ENCODE measurements at places on chromosomes 12 and 14.

DNA sequence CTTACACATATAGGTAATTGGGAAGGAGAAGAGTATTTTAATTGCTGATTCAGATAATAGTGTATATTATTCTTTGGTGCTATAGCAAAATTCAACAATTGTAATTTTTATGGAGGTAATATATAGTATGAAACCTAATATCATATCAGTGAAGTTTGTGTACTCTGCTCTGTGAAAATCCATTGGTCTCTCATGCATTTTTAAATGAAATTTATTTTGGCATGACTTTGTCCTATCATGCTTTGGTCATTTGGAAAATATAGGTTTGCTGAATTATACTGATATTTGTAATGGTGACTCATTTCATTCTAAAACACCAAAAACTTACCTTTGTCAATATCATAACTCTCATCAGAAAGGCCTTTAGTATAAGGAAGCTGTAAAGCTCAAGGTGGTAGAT is 962.0 kb upstream of the NOVA1 start:
- no peak for DNase-seq

- no peak for DNase-seq
Measured at GRCh38 chr12:112989806-112990205, 11.5 kb downstream of the OAS2 start.

DNA sequence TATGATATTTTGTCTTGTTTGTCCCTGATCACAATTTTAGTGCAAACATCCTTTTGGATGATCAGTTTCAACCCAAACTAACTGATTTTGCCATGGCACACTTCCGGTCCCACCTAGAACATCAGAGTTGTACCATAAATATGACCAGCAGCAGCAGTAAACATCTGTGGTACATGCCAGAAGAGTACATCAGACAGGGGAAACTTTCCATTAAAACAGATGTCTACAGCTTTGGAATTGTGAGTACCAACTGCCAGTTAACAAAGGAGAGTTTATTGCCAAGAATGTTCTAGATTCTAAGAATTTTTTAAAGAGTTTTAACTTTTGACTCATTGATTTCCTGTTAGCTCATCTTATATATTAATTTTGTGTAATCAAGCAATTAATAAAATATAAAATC is 55.4 kb downstream of the IRAK3 start:
- DNase-seq = no peak

GRCh38 chr12:14879222-14879933 is 6.3 kb downstream of the MGP start:
- no peak for DNase-seq

DNA sequence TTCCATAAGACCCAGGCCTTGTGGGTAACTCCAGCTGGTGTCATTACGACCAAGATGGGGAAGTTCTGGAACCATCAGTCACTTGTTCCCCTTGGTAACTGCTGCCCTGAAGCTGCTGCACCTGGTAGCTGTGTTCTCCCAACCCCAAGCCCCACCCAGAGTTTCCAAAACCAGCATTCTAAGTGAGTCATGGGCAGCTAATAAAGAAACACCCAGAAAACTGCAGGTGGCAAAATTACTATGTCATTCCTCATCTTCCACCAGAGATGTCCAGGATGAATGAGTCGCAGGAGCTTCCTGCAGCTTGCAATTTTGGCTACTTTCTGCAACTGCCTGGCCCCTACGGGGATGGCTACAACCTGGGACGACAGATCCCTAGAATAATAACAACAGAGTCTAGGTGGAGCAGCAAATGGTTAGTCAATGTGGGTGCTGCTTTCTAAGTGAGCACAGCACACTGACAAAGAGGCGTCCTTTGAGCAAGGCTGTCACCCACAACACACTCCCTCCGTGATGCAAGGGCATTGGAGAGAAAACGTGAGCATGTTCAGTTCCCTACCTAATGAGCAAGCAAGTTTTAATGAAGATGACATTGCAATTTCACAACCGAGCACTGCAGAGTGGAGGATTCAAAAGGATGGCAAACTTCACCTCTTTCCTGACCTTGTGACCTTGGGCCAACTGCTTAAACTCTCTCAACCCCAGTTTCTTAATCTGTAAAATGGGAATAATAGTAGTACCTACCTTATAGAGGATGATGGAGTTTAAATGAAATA is 301.4 kb upstream of the NOS1 start:
- no peak for DNase-seq

GRCh38 chr14:104140463-104141331 is 2.3 kb downstream of the KIF26A start:
- DNase-seq = no peak

DNA sequence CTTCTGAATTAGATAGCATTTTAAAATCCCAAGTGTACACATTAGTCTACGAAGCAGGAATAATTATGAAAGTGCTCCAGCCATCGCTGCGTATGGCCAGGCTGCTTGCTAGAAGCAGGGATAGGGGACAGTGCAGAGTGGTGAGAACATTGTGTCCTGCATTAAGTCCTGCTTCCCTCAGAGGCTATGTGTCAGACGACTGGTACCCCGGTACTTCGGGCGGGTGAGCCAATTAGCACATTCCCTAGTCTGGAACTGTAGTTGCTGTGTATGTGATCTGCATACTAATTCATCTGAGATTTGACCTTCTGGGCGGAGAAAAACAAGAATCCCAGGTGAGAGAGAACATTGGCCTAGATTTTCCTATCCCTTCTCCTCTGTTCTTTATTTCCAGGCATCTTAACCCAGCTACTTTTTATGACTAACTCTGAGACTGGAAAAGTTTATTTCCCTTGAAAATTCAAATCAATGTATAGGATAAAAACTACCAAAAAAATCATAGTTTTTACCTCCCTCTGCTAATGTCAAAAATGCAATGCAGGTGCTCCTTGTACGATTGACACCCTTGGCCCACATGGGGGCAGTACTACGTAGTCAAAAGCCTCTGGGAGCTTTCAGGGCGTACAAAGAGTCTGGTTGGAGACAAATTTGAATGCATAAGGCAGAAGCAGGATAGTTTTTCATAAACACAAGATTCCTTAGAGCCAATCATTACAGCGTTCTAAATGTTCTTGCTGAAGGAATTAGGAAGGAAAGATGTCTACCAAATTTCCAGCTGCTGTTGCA is 764.3 kb downstream of the NOVA1 start:
- peak; percentile 29 for DNase-seq

- DNase-seq = peak; percentile 63
Measured at GRCh38 chr12:26791301-26791791, 41.6 kb downstream of the ITPR2 start.

DNA sequence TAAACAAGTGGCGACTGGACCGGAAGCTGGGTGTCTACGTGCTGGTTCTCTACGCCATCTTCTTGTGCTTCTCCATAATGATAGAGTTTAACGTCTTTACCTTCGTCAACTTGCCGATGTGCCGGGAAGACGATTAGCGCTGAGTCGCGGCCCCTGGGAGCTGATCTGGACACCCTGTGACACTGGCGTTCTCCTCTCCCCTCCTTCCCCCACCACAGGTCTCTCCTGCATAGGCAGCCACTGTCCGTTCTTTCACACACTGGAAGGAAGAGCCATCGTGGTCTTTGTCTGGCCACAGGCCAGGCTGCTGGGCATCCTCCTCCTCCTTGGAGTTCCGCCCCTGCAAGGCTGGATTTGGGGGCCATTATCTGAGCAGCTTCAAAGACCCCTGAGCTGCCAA is 20.1 kb upstream of the RIN3 start:
- DNase-seq = no peak

DNA sequence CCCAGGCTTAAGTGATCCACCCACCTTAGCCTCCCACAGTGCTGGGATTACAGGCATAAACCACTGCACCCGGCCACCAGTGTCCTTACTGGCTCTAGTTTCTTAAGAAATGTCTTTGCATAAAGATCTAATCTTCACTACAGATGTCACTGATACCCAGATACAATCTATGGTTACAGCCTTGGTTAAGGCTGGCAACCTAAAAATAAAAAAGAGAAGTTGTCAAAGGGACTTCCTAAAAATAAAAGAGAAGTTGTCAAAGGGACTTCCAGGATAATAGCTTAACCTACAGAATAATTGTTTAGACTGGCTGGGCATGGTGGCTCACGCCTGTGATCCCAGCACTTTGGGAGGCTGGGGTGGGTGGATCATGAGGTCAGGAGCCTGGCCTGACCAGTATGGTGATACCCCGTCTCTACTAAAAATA is 27.6 kb downstream of the ETFBKMT start:
- no peak for DNase-seq

DNA sequence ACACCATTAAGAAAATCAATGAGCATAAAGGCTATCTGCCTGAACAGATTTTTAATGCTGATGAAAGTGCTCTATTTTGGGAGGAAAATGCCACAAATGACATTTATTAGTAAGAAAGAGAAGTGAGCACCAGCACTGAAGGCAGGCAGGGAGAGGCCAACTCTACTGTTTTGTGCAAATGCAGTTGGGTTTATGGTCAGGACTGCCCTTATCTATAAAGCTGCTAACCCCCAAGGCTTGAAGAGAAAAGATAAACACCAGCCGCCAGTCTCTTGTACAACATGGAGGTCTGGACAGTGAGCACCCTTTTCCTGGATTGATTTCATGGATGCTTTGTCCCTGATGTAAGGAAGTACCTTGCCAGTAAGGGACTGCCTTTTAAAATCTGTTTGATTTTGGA is 246.8 kb upstream of the SFSWAP start:
- DNase-seq = no peak

DNA sequence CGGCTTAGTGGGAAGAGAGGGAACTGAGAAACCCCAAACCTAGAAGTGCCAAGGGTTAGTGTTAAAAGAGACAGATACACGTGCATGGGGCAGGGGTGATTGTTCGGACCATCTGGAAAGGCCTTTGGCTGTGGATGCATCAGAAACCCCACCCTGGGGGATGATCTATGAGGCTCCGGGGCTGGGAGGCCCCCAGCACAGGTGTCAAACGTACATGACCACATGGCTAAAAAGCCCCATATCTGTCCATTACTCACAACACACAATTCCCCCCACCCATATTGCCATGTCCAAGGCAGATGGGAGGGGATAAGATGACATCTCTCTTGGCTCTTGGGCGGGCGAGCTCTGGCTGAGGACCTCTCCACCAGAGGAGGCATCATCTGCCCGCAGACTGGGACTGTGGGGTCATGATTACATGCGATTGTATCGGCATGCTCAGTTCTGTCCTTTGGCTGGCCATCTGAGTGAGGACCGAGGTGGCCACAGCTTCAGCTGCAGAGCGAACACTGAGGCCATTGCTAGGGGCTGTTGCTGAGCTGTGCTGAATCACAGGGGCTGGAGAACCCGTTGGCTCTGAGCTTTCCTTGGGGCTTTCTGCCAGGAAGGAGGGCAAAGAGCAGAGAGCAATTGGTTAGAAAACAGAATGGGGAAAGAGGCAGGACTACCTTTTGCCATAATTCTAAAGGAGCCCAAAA is 9.6 kb upstream of the NPFF start:
- no peak for DNase-seq

- DNase-seq = no peak
Measured at GRCh38 chr12:48447755-48448154, 24.6 kb upstream of the ANP32D start.

GRCh38 chr14:104731320-104732294 is 7.6 kb downstream of the ADSS1 start:
- no peak for DNase-seq

DNA sequence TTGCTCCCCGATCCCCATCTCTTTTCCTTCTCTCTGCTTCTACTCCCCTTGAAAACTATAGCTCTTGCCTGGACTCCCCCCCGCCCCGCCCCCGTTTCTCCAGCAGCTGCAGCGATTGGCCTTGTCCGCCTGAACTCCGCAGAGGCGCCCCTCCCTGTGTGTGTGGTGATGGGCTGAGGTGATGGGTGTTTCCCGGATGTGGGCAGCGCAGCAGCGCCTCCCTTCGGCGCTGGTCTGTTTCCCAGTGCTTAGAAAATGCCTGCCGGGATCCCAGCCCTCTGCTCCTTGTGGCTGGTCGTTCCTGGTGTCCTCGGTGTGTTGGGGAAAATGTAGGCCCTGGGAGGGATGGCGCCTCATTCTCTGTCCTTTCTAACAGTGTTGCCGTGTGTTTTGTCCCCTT is 43.3 kb downstream of the GALNT8 start:
- no peak for DNase-seq

GRCh38 chr14:20671597-20672283 is 12.6 kb upstream of the RNASE4 start:
- no peak for DNase-seq

DNA sequence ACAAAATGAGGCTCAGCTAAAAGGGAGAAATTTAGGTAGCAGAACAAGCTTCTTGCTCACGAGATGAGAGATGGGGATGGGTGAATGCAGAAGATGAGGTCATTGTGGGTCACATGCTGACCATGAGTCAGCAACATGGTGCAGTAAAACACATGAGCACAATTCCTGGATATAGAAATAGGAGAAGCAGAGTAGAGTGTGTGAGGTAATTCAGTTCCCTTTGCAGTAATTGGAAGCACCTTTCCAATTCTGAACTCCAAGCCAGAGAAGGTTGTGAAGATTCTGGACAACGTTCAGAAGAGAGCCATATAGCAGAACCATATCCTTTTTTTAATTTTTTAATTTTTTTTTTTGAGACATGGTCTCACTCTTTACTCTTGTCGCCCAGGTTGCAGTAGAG is 62.0 kb upstream of the LMNTD1 start:
- DNase-seq = peak; percentile 88

- DNase-seq = no peak
Measured at GRCh38 chr12:104974626-104975290, 11.4 kb upstream of the NOPCHAP1 start.

- DNase-seq = peak; percentile 63
Measured at GRCh38 chr14:74670726-74671411, 42.0 kb downstream of the AREL1 start.

- no peak for DNase-seq
Measured at GRCh38 chr12:123528858-123529257, 4.7 kb downstream of the RILPL1 start.

DNA sequence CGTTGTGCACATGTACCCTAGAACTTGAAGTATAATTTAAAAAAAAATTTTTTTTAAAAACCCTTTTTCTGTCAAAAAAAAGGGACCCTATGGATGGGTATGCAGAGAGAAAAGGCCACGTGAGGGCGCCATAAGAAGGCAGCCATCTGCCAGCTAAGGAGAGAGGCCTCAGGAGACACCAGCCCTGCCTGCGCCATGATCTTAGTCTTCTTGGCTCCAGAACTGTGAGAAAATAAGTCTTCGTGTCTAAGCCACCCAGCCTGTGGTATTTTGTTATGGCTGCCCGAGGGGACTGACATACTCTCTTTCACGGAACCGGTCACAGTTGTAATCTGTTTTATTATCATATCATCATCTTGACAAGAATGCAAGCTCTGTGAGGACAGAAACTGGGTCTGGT is 174.8 kb downstream of the EFCAB11 start:
- no peak for DNase-seq

GRCh38 chr12:28550757-28551704 is 360.8 kb downstream of the CCDC91 start:
- DNase-seq = peak; percentile 83

- no peak for DNase-seq
Measured at GRCh38 chr14:49089107-49089506, 497.1 kb downstream of the RPS29 start.

- no peak for DNase-seq
Measured at GRCh38 chr14:68756000-68756481, 36.8 kb downstream of the ZFP36L1 start.

DNA sequence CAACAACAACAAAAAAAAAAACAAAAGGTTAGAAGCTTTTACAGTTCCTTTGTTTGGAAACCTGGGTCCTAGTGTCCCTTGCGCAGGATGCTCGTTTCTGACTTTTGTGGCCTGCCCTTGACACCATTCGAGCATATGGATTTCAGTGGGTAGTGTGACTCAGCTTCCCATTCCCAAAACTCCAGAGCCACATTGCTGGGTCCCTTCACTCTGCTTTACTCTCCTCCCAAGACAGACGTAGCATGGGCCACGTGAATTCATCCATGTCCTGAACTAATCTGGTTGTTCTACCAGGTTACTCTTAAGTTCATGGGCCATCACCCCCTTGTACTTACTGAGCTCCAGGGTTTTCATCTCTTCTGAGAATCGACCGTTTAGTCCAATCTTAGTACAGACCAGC is 68.0 kb upstream of the MAX start:
- DNase-seq = no peak

All from astrocyte of the spinal cord (primary cell).